ENCODE measurements at places on chromosomes 5 and 9.

- no peak for DNase-seq
Measured at GRCh38 chr9:21679432-21679831, 123.0 kb upstream of the MTAP start.

DNA sequence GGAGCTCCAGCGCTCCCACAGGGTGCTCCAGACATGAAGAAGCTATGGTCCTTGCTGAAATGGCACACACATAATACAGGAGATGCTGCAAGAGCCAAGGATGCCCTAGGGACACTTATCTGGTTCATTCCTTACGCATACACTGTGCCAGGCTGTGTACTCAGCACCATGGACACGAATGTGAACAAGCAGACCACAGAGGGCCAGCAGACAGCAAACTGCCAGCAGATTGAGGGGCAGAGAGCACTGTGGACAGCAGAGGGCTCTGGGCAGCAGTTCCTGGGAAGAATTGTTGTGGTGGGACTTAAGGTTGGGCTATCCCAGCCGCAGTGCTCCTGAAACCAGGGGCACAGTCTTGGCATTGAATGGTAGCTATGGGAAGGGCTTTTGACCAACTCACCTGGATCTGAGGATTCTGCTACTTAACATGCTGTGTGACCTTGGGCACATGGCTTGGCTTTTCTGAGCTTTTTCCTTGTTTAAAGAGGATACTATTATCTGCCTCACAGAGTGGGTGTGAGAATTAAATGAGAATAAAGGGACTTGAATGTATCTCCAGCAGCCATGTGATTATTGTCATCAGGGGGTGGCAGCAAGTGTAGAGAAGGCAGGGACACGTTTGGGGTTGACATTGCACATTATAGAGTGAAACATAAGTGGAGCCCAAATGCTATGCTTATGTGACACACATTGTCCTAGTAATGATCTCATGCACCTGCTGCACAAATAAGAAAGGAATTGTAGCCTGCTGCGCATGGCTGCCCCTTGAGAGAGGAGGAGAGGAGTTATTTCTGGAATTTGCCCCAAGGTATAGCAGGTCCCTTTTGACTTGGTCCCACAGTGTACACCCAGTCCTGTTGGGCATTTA, 30.1 kb downstream of the PPARGC1B start:
- no peak for DNase-seq

GRCh38 chr9:115204904-115205453, 87.0 kb upstream of the TNC start:
- DNase-seq: peak; percentile 29

DNA sequence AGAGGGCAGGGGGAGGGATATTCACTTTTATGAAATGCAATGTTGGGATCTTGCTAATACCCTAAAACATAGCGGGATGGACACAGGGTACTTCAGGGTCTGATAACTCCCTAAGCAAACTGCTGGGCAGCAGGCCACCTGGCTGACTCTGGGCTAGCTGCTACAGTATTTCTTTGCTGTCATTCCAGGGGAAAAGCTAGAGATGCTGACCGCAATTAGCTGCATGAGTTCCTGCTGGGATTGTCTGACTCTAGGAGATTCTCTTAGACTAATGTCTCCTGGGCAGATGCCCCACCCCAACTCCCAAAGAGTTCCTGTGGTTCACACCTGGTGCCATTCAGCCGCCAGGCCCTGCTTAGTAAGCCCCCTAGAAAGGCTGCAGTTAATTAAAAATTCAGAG, 69.9 kb downstream of the PSAT1 start:
- no peak for DNase-seq

GRCh38 chr9:87016681-87017080, 69.4 kb upstream of the GAS1 start:
- DNase-seq: no peak

GRCh38 chr5:14678773-14679334, 14.3 kb downstream of the OTULIN start:
- peak; percentile 21 for DNase-seq

DNA sequence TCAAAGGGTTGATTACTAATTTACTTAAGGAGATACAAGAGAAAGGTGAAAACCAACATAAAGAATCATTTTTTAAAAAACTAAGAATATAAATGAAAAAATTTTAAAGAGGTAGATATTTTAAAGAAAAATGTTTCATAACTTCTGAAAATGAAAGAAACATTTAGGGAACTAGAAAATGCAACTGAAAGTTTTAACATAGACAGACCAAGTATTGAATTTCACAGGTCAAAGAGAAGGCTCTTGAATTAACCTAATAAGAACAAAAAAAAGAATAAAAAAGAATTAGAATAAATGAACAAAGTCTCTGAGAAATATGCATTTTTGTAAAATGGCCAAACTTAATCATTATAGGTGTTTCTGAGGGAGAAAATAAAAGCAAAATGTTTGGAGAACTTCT, 16.1 kb upstream of the FAM174A start:
- DNase-seq: no peak

GRCh38 chr9:98010445-98010844, 27.3 kb downstream of the ANP32B start:
- no peak for DNase-seq

GRCh38 chr9:86614871-86615849, 260.9 kb upstream of the TUT7 start:
- peak; percentile 61 for DNase-seq

Measured in inflammatory macrophage treated with lipopolysaccharide for 1 hour (primary cell).